Right lung (tissue), 10 donors: ENCODE measurements at places on chromosomes 13 and 19. TPM values are rescaled to one million over a fixed set of nuclear protein-coding genes. Genes with fewer than 3 reads are reported as not detected.

The ZNF675 gene
- polyA plus RNA-seq = 26.3 TPM

- DNase-seq = no peak
Observed at GRCh38 chr19:45498411-45499195, at the start of gene PPM1N. Gene PPM1N, plus strand, starts transcription at chr19:45498443. Its CDS starts 30 bp downstream, at chr19:45498473.

DNA sequence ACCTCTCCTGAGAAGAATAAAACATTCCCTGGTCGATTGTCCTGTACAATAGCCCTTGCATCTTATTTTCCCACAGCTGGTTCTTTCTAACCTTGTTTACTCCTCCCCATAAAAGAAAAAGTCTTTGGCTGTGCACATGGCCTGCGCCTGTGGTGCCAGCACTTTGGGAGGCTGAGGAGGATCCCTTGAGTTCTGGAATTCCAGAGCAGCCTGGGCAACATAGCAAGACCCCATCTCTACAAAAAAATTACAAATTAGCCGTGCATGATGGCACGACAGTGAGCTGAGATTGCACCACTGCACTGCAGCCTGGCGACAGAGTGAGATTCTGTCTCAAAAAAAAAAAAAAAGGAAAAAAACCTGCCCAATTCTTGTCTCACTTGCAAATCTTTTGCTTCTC lies 7.2 kb upstream of the NUP62 start:
- DNase-seq = no peak

DNA sequence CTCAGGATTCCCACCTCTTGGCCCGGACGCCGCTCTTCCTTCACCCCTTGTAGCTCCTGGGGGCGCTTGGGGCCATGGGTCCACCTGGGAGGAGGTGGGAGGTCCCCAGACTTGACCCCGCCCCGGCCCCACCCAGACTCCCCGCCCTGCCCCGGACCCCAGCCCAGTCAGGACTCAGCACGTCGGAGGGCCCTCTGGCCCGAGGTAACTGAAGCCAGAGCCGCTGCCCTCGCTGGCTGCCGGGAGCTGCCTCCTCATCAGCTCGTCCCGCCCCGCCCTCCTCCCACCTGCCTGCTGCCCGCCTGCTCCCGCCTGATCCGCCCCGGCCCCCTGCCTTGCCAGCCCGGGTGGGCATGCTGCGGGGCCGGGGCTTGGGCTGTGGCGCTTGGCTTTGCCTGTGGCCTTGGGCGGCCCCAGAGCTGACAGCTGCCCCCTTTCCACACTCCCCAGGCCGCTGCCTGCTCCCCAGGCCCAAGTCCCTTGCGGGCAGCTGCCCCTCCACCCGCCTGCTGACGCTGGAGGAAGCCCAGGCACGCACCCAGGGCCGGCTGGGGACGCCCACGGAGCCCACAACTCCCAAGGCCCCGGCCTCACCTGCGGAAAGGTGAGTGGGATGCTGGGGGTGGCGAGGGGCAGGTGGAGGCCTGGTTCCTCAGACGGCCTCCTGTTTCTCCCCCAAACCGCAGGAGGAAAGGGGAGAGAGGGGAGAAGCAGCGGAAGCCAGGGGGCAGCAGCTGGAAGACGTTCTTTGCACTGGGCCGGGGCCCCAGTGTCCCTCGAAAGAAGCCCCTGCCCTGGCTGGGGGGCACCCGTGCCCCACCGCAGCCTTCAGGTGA lies 9.4 kb downstream of the ARHGAP33 start:
- DNase-seq = no peak

DNA sequence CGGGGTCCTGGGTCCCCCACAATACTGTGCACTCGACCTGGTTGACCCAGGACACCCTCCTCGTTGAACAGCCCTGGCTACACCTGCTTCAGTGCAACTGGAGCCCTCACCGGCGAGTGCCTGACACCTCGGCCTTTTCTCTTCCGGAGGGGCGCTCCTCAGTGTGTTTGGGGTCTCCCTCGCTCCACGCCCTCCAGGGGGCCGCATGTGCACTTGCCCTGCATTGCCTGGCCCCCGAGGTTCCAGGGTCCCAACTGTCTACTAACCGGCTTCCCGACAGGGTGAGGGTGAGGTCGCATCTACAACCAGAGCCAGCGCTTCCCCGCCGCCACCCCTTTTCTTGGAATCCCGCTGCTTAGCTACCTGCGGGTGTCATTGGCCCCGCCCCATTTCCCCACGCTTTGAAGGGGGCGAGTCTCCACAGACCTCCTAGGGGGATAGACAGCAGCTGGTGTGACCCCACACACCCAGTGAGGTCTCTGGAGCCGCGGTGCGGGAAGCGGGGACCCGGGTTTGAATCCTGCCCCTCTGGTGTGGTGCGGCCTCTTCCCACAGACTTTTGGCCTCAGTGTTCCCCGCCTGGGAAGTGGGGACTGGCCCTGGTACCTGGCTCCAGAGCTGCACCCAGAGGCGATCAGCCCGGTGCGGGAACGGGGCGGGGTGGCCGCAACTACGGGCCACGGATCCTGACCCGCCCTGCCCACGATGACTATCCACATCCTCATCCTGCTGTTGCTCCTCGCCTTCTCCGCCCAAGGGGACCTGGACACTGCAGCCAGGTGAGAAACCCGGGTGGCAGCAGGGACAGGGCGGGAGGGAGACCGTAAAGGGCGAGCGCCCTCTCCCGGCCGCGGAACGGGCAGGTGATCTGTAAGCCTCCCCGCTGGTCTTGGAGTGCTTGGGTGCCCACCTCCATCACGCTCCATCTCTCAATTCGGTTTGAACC lies at the start of gene ADM5:
Gene ADM5 (plus strand): TSS at position 462 of the 946 bp plus-strand sequence. CDS start 244 bp downstream, at position 706.
- no peak for DNase-seq

DNA sequence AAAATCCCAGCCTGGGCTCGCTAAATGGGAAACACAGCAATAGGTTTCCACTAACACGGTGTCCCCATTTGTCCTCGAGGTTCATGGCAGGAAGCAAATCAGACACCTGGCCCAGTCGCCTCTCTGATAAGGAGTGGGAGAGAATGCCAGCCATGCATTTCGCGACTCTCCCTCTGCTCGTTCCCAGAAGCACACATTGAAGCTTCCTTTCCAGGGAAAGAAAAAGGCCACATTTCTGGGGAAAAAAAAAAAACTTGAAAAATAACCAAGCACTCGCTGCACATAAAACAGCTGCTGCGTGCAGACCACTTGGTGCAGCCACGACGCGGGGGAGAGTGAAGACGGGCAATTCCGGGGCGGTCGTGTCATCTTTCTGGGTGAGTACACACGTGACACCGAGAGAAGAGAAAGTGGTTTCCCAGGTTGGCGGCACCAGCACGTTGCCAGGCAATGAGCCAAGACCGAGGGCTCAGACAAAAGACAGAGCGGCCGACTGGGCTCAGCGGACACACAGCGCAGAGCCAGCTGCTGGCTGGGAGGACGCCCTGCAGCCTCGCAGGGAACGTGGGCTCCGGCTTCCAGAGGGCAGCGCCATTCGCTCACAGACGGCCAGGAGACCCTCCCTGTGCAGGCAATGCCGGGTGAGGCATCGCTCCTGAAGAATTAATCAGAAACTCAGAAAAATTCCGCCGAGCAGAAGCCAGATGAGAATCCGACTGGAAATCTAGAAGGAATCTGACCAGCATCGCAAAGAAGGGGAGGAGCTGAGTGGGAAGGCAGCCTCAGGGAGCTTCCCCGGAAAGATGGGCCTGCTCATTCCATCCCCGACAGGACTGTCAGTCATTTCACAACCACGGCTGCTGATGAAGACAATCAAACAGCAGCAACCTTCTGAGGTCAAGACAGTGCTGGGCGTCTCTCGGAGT lies 83.2 kb upstream of the IRS2 start:
- peak; percentile 60 for DNase-seq

DNA sequence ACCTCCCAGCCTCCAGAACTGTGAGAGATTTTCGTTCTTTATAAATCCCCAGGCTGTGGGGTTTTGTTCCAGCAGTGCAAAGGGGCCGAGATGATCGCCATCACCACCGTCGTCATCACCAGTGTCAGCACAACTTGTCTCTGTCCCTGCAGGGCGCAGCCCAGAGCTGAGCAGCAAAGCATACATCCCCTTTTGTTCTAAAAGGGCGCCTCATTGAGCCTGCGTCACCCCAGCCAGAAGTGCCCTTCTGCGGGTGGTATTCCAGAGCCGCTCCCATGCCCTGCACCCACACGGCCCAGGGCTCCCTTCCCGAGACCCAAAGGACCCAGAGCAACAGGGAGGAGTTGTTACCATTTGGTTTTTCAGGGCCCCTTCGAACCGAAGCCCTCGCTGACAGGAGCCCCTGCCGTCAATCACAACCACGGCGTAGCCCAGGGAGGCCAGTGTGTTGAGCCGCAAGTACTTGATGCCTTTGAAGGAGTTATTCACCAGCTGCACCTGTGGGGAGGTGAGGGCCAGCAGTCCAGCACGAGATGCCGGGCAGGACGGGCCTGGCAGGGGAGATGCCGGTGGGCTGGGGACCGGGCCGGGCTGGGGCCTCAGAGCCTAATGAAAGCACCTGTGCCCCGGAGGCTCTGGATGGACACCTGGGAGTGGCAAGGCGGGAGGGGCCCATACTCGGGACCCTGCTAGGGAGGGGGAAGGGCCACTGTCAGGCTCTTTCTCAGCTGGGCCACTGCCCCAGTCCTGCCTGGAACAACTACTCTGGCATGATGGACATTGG lies 14.4 kb upstream of the MYDGF start:
- no peak for DNase-seq
